ENCODE measurements at places on chromosomes 7 and 10. TPM values are rescaled to one million over a fixed set of nuclear protein-coding genes. Genes with fewer than 3 reads are reported as not detected.

GJC3 gene
- not detected for total RNA-seq

MRPS33 gene
- 33.5 TPM for total RNA-seq

LBX1 gene
- not detected for total RNA-seq

LRRC4 gene
- 0.60 TPM for total RNA-seq

BTBD16 gene
- total RNA-seq = not detected

TBXAS1 gene
- 0.67 TPM for total RNA-seq

CHST3 gene
- 12.9 TPM for total RNA-seq

RGR gene
- not detected for total RNA-seq

WIPF3 gene
- not detected for total RNA-seq

CCDC172 gene
- total RNA-seq = not detected

CPN1 gene
- not detected for total RNA-seq

NT5C2 gene
- 45.6 TPM for total RNA-seq

BLNK gene
- not detected for total RNA-seq

SPDYE2 gene
- total RNA-seq = not detected

ZNF488 gene
- 0.07 TPM for total RNA-seq

SEC31B gene
- 0.89 TPM for total RNA-seq

NPTX2 gene
- total RNA-seq = 0.60 TPM

NRBF2 gene
- 11.2 TPM for total RNA-seq

MBL2 gene
- total RNA-seq = not detected

THSD7A gene
- total RNA-seq = 4.0 TPM

TMEM130 gene
- not detected for total RNA-seq

FAM13C gene
- 0.73 TPM for total RNA-seq

LIPN gene
- not detected for total RNA-seq

EMX2 gene
- not detected for total RNA-seq

FAM241B gene
- 0.30 TPM for total RNA-seq

MUC12 gene
- not detected for total RNA-seq

CPA4 gene
- total RNA-seq = 1.1 TPM

EVX1 gene
- not detected for total RNA-seq

MKX gene
- not detected for total RNA-seq

OIT3 gene
- total RNA-seq = not detected

DDC gene
- total RNA-seq = not detected

MYH16 gene
- total RNA-seq = 0.64 TPM

PNLIP gene
- not detected for total RNA-seq

TCF7L2 gene
- total RNA-seq = 3.2 TPM

SBDS gene
- total RNA-seq = 172 TPM

STEAP2 gene
- 0.80 TPM for total RNA-seq

SLC26A3 gene
- total RNA-seq = not detected

TMEM229A gene
- not detected for total RNA-seq

TUBB8 gene
- 0.13 TPM for total RNA-seq

PAXIP1 gene
- 8.1 TPM for total RNA-seq

PRRT4 gene
- total RNA-seq = not detected

PAPOLB gene
- not detected for total RNA-seq
